ENCODE measurements at places on chromosomes 13 and 19.

GRCh38 chr13:75745387-75745786 is 109.3 kb downstream of the LMO7 start:
- no peak for DNase-seq

- DNase-seq = no peak
Observed at GRCh38 chr19:38561053-38561606, 56.6 kb downstream of the MAP4K1 start.

DNA sequence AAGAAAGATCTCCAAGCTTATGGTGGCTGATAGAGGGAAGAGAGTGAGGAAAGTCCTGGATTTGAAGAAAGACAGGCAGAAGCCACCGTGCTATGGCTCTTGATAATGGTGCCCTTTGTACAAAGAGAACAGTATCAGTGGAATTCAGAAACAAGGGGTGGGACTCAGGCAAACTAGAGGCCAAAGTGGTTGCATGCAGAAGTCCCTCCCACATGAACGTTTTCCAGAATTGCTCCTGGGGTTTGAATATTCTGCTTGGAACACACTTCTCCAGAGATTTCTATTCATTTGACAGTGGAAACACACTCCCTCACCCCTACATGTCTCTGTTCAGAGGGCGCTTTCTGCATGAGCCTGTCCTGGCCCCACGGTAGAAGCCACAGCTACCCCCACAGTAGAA is 10.1 kb upstream of the MBNL2 start:
- DNase-seq = no peak

GRCh38 chr13:111604097-111604496 is 283.7 kb downstream of the TEX29 start:
- DNase-seq = no peak

GRCh38 chr13:32045982-32046785 is 14.6 kb downstream of the FRY start:
- DNase-seq = peak; percentile 35

- no peak for DNase-seq
Observed at GRCh38 chr13:113904411-113904810, 40.5 kb upstream of the GAS6 start.

DNA sequence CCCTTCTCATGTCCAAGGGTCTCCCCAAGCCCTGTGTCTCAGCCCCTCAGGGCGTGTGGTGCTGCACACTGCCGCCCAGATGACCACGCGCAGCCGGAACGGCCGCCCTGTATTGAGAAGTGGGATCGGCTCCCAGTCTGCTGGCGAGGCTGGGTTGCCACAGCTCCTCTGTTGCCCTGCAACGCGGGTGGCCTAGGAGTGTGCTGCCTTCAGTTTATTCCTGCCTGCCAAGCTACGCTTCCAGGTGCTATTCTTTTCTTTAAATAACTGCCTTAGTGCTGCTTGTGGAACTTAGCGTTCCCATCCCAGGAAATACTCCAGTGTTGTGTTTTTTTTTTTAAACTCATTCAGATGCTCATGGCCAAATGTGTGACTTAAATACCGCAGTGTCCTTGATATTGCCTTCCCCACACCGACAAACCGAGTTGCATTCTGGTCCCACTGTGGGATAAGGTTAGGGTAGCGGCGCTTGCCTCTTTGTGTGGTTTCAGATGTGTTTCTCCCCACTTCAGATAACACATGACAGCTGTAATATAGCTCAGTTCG is 16.6 kb downstream of the ACTN4 start:
- DNase-seq = no peak

GRCh38 chr19:41792513-41793413 is 3.6 kb upstream of the CEACAM3 start:
- DNase-seq = no peak

DNA sequence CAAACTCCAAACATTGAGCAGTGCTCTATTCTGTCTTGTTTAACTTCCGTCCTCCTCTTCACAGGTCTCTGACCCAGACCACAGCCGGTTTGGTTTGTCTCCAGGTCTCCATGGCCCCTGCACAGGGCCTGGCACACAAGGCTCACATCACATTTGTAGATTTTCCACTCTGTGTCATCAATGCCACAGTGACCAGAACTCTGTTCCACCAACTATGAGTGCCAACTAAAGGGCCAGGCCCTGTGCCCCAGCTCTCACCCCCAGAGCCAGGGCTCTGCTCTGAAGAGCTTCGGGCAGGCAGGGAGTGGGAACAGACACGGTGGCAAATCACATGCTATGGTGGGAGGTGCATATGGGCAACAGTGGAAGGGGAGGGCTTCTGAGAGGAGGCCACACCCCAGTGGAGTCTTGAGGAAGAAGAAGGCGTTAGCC is 16.0 kb downstream of the SMG9 start:
- DNase-seq = no peak

DNA sequence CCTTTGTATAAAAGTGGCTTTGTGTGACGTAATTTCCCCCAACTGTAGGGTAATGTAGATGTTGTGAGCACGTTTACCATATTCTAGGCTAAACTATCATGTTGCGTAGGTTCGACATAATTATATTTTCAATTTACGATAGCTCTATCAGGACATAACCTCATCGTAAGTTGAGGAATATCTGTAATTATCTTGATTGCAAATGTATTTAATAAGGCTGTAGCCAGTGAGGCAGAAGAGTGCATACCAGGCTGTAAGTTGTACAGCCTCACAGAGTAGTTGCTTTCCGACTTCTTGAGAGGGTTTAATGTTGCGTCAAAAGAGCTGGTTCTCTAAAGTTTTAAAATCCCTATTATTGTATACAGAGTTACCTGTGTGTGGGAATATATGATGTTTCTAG is 839.4 kb upstream of the GPC6 start:
- no peak for DNase-seq
